ENCODE measurements at places on chromosomes 7 and 10.

DNA sequence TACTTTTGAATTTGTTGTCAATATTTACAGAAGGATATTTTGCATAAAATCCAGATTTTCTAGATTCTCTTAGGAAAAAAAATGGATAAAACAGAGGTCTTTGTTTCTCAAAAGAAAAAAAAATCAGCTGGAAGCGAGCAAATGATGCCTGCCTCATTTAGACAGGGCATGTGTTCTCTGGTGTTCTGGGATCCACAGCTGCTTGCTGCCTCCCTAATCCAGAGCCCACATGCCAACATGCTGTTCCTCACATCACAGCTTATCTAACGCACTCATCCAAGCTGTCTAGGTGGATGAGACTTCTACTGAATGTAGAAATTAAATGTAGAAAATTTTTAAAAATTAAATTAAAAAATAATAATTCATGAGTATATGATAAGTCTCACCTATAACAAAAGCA is 630.1 kb downstream of the SORCS1 start:
- DNase-seq, result no peak

GRCh38 chr10:118041316-118041715 is 5.4 kb downstream of the RAB11FIP2 start:
- no peak for DNase-seq

DNA sequence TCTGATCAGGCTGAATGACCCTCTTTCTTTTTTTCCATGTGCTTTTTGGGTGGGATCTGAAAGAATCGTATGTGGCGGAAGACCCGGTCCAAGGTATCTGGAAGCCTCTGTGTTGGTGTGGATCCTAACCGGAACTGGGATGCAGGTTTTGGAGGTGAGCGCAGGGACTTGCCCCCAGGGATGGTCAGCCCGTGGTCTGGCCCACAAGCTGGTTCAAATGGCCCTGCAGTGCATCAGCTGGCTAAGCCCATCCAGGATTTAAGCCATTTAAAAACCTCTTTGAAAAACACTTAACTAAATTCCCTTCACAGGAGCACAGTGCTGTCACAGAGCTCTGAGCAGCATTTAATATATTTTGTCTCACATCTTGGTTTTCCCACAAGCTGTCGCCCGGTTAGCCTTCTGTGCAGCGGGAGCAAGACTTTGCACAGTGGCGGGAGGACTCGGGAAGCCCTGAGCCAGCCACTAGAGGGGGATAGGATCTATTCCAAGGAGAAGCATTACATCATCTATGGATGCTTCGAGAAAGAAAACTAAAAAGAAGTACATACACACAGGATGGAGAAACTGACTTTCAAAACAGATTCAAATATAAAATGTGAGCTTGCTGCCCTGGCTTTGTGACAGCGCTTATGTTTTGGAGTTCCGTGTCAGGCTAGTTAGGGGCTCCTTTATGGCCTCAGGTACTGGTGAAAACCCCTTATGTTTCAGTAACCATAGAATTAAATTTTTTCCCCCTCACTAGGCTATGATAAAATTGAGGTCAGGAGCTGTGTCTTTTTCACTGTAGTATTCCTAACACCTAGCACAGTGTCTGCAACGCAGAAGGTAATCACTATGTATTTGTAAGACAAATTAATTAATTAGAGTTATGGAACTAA is 11.3 kb downstream of the CPA2 start:
- no peak for DNase-seq

DNA sequence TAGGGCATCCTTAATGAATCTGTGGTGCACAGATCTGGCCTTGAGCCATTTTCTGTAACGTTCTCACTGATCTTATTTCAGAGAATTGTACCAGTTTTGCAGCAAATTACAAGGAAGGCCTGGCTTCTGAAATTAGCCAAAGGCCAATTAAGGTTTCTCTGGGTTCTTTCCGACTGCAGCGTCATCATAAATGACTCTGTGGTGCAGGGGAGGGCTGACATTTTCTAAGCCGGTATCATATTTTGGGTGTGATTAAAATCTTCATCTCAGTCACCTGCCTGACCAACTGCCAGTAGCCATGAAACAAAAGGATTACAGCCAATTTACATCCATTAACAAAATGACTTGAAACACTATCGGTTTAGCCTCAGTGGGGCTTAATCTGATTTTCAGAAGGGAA is 363.7 kb downstream of the ADRA2A start:
- DNase-seq, result no peak

DNA sequence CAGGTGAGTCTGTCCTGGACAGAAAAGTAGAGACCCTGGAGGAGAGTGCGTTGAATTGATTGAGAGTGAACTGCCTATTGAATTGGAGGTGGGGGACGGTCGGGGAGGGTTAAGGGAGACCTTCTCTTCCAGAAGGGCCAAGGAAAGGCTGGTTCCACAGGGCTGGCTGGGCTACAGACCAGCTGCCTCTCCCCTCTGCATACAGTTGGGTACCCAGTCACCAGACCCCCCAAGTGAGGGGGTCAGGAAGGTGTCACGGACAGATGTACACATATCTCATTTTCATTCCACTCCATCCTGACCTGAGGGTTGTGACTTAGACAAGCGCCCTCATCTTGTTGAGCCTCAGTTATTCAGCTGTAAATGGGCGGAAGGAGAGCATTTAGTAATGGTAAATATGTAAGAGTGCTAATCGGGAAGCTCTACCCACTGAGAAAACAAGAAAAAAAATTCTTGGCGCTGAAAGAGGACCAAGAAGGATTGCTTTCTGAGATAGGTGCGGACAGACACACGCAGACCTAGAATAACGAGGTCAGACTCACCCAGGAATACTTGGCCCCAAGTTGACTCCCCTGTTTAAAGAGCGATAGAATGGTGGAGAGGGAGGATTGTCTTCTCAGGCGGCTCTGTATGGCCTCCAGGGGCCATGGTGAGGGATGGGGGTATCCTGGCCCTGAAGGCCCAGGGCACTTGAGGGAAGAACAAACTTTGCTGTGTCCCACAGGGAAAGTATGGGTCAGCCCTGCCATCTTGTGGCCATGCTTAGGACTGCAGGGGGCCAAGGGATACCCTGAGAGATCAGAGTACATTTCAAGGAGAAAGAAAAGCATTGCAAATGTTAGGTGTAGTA is 7.2 kb upstream of the MBL2 start:
- no peak for DNase-seq

GRCh38 chr7:36047091-36047658 is 105.9 kb upstream of the EEPD1 start:
- no peak for DNase-seq

DNA sequence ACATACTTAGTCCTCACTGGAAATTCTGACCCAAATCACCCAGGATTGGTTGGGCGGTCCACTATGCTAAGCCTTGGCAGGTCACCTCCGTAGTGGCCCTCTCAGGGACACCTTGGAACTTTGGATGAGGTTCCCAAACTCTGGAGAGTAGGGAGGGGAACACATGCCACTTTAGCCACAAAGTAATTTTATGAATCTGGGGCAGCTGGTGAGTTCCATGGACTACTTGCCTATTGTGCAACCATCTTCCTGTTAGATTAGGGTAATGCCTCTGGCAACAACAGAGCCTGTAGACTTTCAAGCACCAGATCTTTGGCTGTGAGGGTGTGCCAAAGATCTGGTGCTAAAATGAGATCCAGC is 77.7 kb downstream of the ITGB8 start:
- no peak for DNase-seq

DNA sequence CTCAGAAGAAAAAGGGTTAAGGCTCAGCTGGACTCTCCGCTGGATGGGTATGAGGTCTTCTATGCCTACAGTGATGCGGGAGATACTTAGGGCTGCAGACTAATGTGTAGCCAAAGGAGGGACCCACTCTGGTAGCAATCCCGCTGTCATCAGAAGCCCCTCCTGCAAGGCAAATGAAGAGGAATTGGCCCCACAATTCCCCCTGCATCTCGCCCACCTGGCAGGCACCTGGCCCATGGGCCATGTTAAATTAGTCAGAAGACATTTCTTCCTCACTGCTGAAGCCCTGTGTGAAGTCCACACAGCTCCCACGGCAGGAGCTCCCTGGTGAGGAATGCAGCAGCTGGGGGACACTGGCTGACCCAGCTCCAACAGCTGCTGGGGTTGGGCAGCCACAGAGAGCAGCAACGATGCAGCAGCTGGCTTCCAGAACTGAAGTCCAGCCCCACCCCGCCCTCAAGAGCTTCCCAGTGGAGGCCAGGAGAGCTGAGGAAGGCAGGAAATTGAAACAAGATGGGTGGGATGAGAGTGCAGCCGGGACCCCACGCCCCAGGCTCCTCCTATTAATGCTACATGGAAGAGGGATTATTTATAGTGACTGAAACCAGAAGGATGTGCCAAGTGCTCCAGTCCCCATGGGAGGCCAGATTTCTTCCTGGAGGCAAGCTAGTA is 5.5 kb downstream of the VSTM4 start:
- no peak for DNase-seq

- DNase-seq, result no peak
Measured at GRCh38 chr10:28763471-28764170, 86.3 kb downstream of the BAMBI start.

DNA sequence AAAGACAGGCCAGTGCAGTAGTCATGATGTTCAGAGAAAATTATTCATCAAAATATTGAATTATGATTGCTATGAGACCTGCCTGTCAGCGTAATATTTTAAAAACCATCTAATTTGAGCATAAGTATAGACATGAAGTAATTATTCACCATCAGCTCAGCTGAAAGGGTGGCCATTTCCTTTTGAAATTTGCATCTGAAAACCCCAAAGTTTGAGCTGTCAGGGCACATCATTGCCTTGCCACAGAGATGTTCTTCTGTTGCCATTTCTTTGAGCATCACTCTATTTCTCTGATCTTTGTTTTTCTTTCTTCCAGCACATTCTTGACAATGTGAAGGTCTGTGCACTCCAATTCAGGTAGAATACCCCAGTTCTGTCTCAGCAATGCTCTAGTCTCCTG is 147.5 kb upstream of the RHOBTB1 start:
- no peak for DNase-seq

DNA sequence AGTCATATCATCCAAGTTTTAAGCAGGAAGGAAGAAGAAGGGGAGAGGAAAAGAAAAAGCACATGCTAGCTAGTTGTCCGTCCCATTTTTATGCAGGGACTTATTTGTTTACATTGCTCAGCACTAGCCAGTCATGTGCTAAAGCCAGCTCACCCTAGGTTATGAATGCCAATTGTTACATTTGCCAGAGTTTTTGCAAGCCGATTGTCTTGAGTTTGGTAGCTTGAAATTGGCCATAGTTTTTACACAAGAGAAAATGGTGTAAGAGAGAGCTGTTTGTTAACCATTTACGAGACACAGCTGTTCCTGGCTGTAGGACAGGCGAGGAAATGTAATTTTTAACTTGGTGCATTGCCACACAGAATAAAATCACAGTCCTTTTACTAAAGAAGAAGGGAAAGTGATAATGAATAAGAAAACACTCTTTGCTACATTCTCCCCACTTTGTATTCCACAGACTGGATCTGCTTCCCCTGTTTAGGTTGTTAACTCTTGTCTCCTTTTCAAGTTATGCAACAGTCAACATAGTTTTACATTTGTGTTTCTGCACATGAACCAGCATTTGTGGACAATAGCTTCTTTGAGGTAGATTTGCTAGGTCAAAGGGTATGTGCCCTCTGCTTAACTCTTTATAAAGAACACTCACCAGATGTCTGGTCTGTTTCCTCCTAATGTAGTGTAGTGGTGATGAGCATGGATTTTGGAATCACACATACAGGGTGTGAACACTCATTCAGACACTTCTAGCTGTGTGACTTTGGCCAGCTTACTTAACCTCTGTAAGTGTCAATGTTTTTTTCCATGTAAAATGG is 357.2 kb downstream of the LRMDA start:
- DNase-seq, result no peak

- no peak for DNase-seq
Measured at GRCh38 chr7:41795276-41795833, 92.5 kb upstream of the INHBA start.

- DNase-seq, result no peak
Measured at GRCh38 chr7:125412890-125413665, 483.5 kb upstream of the POT1 start.

DNA sequence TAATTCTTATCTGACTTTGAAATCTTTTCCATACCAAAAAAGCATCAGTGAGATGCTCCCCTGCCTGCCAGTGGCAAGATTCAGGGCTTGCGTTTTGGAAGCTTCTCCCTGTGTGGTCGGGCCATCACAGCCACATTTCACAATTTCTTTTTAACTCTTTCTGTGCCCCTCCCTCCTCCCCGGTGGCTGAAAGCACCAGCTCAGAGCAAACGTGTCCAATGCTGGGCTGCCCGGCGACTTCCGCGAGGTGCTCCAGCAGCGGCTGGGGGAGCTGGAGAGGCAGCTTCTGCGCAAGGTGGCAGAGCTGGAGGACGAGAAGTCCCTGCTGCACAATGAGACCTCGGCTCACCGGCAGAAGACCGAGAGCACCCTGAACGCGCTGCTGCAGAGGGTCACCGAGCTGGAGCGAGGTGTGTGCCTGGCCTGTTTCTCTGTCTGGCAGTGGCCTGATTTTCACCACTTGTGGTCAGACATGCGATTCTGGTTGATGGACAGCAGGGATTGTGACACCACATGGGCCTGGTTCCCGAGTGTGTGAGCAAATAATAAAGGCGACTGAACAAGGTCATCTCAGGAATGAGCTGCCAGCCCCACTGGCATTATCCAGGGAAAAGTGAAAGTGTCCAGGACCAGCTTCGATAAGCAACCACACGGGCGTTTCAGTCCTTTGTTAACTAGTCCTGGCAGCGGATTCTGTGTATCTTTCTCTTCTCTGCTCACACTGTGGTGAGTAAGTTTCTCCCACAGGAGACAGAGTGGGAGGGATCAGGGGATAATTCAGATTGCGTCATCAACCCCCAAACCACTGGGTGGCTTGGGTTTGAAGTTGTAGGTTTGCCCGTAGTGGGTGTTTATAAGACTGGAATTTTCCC is 2.6 kb downstream of the NPTX2 start:
- no peak for DNase-seq

- DNase-seq, result no peak
Measured at GRCh38 chr10:72353028-72353964, 1.4 kb downstream of the DNAJB12 start.

GRCh38 chr10:89062861-89063260 is 72.3 kb downstream of the FAS start:
- DNase-seq, result no peak

- no peak for DNase-seq
Measured at GRCh38 chr7:100612730-100613390, 520 bp downstream of the MOSPD3 start.

DNA sequence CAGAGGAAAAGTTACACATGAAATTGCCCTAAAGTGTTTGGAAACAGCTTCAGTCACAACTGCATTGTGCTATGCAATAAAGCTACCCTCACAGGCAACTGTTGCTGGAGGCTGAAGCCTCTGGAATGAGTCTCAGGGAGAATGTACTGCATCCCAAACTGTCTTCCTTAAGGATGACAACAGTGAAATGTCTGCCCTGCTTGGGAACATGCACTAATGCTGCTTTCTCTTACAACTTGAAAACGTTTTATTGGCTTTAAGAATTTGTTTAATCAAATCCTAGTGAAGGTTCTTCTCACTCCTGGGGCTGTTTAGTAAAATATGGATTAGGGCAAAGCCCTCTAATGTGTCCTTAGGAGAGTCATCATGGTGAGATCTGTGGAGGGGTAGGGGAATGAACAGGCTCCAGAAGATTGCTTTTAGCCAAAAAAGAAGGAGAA is 215.4 kb downstream of the TWIST1 start:
- no peak for DNase-seq

All from activated T-helper 1 cell treated with Interleukin-2 at 50 U/mL for 16 hours (primary cell).